ENCODE measurements at places on chromosomes 11 and 22. TPM values are rescaled to one million over a fixed set of nuclear protein-coding genes. Genes with fewer than 3 reads are reported as not detected.

CCDC188 gene
- total RNA-seq, result 4.5 TPM

- no peak for DNase-seq
These were observed 90.7 kb upstream of the OR4B1 start for GRCh38 chr11:48125866-48126265.

GRCh38 chr22:38715176-38715764 is 9.5 kb downstream of the GTPBP1 start:
- DNase-seq, result no peak

GRCh38 chr11:111635706-111636045 is 33.4 kb downstream of the SIK2 start:
- DNase-seq, result no peak

DNA sequence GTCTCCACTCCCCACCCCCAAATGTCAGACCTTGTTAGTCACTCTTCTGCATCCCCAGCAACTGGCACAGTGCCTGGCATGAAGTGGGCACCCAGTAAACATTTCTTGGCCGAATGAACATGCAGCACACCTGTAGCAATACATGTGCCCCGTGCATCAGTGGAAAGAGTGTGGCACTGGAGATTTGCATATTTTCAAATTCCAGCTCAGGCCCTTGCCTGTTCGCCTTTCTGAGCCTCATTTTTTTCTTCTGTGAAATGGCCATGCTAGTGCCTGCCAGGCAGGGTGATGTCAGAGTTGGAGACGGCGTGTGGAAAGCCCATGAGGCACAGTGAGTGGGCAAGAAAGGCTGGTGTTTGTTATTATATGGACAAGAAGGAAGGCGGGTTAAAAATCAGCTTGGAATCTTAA is 38.7 kb downstream of the CD82 start:
- DNase-seq, result no peak

DNA sequence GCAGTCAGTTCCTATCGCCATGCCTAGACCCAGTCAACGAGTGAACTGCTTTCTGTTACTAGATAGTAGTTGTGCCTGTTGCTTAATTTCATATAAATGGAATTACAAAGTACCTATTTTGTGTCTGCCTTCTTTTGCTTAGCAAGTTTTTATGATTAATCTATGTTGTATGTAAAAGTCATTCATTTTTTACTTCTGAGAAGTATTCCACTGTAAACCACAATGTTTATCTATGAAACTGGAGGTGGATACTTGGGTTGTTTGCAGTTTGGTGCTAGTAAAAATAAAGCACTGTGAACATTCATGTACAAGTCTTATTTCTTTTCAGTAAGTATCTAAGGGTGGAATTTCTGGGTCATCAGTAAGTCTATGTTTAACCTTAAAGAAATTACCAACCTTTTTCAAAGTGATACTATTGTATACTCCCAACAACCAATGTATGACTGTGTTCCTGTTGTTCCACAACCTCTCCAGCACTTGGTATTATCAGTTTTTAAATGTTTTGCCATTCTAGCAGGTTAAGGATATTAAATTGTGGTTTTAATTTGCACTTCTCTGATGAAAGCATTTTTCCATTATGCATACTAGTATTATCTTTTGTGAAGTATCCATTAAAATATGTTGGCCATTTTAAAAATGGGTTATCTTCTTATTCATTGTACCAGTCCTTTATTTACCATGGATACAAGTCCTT is 68.2 kb downstream of the DNAJC24 start:
- no peak for DNase-seq

GRCh38 chr11:923691-924405 is 1.8 kb upstream of the AP2A2 start:
- no peak for DNase-seq

OR52A1 gene
- total RNA-seq, result not detected

- DNase-seq, result no peak
These were observed 16.5 kb downstream of the BRD1 start for GRCh38 chr22:49811020-49811791.

DNHD1 gene
- total RNA-seq, result 2.5 TPM

DNA sequence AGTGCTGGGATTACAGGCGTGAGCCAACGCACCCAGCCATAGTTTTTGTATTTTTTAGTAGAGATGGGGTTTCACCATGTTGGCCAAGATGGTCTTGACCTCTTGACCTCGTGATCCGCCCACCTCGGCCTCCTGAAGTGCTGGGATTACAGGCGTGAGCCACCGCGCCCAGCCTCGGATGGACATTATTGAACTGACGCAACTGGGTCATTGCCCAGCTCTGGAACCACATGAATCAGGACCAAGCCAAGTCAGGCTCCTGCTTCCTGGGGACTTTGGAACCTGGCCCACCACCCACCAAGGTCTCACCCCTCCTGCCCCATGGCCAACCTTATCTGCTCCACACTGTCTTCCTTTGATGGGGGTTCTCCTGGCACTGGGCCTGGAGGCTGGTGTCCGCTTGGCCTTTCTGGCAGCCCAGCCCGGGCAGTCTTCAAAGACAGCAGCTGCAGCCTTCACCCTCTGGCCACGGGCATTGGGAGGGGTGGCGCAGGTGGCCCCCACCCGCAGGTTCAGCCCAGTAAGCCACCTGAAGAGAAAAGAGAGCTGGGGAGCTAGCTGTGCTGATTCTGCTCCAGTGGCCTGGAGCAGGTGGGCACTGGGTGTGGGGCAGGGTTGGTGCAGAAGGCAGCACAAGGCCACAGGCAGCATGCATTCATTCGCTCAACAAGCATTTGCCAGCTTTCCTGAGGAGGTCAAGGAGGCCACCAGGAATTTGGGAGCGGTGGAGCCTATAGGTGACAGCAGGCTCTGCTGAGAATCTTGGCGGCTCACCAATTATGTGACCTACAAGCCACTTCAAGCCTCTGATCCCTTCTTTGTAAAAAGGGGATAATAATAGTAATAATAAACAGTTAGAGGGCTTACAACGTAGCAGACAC is 5.7 kb downstream of the CHADL start:
- DNase-seq, result no peak

DNA sequence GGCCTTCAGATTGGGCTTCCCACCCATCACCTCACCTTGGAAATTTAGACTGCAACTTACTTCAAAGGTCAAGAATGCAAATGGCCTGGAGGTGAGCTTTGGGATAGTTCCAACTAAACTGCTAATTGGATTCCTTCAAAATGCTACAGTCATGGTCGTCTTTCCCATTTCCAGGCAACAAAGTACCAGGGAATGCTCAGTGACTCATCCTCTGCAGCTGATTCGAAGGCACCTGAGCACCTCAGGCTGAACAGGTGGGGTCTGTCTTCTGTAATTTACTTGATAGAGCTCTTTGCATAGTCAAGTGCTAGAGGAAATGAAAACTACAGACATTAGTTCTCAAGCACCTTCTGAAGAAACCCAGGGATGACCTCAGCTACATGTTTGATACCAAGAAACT is 20.5 kb upstream of the FSHB start:
- no peak for DNase-seq

GAS2 gene
- 0.88 TPM for total RNA-seq

UBQLNL gene
- 0.04 TPM for total RNA-seq

DNA sequence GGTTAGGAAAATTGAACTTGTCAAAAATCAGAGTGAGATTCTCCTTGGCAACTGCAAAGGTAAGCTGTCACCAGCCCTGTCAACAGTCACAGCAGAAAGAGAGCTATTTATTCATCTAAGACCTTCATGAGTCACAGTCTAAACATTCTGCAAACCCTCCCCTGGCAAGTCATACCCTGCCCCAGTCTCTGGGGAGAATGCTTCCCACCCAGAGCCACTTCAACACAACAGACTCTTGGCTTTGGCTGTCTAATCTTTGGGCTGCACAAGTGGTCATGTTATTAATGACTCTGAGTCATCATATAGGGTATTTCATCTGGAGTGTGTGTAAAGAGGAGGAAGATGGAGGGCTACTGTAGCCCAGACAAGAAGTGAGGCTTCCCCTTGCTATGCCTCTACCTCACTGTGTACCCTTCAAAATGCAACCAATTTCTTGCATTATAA is 153.4 kb downstream of the CCDC34 start:
- DNase-seq, result peak; percentile 45

DNA sequence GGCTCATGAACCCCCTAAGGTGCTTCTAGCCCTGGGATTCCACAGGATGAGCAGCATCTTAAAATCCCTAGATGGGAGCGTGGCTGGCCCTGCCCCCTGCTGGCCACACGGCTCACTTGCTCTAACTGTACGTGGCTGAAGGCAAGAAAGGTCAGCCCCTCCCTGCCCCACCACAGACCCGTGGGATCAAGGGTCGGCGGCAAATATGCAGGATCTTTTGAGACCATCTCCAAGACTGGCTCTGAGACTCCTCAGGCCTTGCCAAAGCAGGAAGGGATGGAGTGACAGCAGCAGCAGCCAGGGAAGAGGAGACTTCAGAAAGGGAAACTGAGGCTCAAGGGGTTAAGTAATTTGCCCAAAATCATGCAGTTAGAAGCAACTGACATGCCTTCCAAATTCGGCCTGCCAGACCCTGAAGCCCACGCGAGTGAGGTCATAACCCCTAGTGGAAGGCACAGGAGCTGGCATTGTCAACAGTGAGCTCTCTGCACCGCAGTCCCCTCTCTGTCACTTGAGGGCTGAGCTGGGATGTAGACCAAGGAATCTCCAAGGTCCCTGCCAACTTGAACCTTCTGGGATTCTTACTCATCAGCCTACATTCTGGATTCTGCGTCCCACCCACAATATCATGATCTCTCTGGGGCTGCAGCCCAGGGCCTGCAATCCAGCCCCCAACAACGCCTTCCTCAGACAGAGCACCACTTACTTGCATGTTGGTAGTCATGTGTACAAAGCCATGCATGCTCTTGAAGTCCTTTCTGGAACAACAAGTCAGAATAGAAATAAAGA is 31.4 kb downstream of the CREB3L1 start:
- no peak for DNase-seq

DNA sequence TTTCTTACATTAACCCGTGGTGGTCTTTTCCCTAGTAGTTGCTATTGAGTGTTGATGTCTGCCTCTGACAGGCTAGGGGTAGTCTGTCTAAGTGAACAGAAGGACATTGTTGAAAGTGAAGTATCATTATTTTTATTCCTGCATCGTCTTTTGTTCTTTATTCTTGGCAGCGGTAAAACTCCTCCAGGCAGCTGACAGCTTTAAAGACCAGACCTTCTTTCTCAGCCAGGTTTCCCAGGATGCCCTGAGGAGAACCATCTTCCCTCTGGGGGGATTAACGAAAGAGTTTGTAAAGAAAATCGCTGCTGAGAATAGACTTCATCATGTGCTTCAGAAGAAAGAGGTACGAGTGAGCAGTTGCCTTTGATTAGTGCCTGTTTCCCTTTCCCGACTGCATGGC is 14.6 kb downstream of the TRMU start:
- DNase-seq, result no peak

GRCh38 chr11:44611088-44611487 is 45.6 kb downstream of the CD82 start:
- DNase-seq, result no peak

GRCh38 chr11:10511181-10511621 is 29.8 kb downstream of the RNF141 start:
- DNase-seq, result no peak

GRCh38 chr11:17513853-17514252 is 30.4 kb downstream of the USH1C start:
- DNase-seq, result no peak

CCDC87 gene
- 0.21 TPM for total RNA-seq

SDHD gene
- 164 TPM for total RNA-seq
